ENCODE measurements at places on chromosomes 7 and 10.

DNA sequence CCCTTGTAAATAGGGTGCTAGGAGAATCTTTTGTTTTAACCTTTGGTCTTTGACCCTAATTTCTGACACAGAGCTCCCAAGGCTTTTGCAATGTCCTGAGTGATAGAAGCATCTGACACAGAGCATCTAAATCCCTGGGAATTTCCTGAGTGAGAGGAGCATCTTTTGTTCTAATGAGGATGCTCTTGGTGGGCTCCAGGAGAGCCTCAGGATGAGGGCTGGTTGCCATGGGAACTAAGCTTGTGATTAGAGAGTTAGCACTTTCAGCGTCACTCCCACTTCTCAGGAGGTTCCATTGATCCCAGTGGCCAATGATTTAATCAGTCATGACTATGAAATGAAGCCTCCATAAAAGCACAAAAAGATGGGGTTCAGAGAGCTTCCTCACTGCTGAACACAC, 264.8 kb downstream of the KIF20B start:
- no peak for DNase-seq

- DNase-seq = no peak
These were observed 601.4 kb upstream of the IGFBP3 start for GRCh38 chr7:46522354-46522906.

- DNase-seq = no peak
These were observed 150.3 kb downstream of the LRRTM3 start for GRCh38 chr10:67076144-67076543.

GRCh38 chr7:112292162-112292561, 85.7 kb downstream of the ZNF277 start:
- DNase-seq = no peak

GRCh38 chr7:155562106-155562505, 15.7 kb upstream of the CNPY1 start:
- no peak for DNase-seq

GRCh38 chr10:102538811-102539210, 35.0 kb downstream of the SUFU start:
- no peak for DNase-seq

DNA sequence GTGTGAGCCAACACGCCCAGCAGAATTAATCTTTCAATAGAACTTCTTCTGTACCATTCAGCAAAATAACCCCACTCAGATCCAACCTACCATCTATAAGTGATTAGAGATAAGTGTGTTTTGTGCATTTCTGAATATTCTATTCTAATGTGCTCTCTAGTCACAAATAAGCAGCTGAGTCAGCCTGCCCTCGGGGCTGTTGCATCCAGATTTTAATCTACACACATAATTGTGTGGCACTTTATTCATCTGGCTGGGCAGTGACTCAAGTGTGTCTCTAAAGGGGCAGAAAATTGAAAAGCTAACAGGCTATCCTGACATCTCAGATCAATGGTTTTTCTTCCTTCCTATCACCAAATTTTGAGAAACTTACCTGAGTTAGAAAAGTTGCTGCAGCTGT, 60.3 kb downstream of the PRR15 start:
- no peak for DNase-seq

DNA sequence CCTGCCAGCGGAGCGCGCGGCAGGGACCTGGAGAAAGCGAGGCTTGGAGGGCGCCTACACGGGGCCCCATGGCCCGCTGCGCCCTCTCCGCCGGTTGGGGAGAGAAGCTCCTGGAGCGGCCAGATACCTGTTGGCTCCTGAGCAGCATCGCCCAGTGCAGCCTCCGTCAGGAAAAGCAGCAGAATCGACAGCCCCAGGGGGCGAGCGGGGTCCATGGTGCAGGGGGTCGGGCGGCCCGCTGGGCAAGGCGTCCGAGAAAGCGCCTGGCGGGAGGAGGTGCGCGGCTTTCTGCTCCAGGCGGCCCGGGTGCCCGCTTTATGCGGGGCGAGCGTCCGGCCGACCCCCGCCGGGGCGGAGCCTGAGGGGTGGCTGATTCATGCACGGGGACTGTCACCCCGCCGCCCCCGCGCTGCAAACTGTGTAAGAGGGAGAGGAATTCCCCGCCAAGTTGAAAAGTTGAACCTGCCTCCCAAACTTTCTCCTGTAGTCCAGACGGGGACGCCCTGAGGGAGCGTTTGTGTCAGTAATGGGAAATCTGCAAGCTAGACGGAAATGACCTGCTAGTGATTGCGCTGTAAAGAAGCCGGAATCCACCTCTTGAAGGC, at the start of gene TFPI2:
Gene TFPI2 (minus strand): TSS at position 290 of the 605 bp plus-strand sequence. CDS start 75 bp downstream, at position 215.
- DNase-seq = no peak

GRCh38 chr10:130894471-130894870, 417.1 kb downstream of the TCERG1L start:
- no peak for DNase-seq

GRCh38 chr10:70317943-70318318, 34.1 kb upstream of the NPFFR1 start:
- DNase-seq = no peak

DNA sequence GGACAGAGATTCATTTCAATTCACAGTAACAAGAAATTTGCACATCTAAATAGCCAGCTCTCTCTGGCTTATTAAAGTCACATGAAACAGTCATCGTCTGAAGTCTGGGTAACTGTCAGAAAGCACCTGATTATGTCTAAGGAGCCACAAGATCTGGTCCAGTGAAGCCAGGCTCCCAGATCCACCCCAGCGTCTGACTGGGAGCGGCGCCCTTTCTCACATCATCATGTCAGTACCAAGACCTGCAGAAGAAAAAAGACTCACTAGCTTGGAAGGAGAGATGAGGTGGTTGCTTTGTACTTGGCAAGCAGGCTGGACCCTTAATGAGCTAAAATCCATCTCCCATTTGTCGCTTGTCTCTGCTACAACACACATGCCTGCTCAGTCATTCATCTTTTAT, 58.4 kb downstream of the VOPP1 start:
- no peak for DNase-seq

DNA sequence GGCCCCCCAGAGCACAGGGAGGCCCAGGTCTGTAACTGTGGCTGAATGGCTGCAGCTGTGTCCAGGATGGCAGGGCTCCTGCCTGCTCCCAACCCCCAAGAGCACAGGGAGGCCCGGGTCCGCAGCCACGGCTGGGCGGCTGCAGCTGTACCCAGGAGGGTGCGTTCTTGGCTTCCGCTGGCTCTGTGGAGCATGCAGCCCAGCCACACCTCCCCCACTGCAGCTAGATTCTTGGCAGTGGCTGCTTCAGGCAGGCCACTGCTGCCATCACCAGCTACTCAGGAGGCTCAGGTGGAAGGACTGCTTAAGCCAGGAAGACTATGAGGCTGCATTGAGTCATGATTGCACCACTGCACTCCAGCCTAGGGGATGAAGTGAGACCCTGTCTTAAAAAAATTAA, 27.9 kb downstream of the C7orf25 start:
- DNase-seq = no peak

- peak; percentile 58 for DNase-seq
These were observed 29.1 kb upstream of the LBX1 start for GRCh38 chr10:101258179-101258885.

- DNase-seq = no peak
These were observed 86.2 kb downstream of the GLRX3 start for GRCh38 chr10:130222381-130222780.

DNA sequence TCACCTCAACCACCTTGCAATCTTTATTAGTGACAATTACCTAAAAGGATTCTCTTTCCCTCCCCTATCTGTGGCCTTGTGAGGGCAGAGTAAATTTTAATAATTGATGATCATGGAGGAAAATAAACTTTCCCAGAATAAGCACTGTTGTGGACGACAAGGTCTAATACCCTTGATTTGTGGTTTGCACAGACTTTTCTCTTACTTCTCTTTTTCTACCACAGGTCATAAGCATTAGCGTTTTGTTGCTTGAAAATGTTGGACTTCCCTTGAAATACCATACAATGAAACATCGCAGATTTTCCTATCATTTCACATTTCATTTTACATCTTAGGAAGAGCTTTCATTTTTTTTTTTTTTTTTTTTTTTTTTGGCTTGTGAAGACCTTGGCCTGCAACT, 188.1 kb upstream of the TMEM72 start:
- no peak for DNase-seq

DNA sequence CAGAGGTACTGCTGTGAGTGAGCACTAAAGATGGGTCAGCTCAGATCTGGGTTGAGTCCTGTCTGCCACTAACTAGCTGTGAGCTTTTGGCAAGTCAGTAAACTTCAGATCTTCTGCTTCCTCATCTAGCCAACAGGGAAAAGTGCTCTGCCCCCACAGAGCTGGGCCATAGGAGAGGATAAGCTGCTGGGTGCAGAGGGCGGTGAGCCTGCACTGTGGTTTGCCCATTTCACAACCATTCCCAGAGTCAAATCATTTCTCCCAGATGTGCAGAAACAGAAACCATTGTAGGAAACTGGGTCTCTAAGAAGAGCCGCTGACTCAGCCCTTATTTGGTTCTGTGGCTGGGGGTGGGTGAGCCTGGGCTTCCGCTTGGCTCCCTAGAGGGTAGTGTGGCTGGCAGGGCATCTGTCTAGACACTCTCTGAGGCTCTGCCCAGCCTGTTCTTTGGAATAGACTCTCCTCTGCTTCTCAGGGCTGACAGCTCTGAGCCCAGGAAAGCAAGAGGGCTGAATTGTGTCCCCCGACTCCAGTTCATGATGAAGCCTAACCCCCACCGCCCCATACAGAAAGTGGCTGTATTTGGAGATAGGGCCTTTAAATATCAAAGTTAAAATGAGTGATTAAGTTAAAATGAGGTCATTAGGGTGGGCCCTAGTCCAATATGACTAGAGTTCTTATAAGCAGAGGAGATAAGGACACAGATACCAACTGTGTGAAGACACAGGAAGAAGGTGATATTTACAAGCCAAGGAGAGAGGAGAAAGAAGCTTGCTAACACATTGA, 29.5 kb upstream of the ARHGAP22 start:
- peak; percentile 77 for DNase-seq

DNA sequence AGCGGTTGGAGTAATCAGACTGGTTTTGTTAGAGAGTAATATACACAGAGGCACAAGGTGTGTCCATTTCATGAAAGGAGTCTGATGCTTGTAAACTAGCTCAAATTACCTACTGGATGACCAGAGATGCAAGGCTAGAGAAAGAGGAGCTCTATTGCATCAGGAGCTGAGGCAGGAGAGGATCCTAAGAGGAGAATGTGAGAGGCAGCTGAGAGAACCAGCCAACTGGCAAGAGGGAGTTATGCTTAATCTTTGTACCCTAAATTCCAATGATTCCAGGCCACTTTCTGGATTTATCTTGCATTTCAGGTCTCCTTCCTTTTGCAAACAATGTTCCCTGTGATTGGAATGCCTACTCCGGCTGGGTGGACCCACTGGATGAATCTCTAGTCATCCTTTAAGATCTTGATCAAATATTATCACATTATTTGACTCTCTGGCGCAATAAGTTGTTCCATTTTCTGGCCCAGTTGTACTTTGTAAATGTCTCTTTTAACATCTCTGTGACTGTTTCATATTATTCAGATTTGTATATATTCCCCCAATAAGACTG, 57.5 kb upstream of the PTPN12 start:
- no peak for DNase-seq

- no peak for DNase-seq
These were observed 14.2 kb downstream of the NRP1 start for GRCh38 chr10:33320288-33320687.

DNA sequence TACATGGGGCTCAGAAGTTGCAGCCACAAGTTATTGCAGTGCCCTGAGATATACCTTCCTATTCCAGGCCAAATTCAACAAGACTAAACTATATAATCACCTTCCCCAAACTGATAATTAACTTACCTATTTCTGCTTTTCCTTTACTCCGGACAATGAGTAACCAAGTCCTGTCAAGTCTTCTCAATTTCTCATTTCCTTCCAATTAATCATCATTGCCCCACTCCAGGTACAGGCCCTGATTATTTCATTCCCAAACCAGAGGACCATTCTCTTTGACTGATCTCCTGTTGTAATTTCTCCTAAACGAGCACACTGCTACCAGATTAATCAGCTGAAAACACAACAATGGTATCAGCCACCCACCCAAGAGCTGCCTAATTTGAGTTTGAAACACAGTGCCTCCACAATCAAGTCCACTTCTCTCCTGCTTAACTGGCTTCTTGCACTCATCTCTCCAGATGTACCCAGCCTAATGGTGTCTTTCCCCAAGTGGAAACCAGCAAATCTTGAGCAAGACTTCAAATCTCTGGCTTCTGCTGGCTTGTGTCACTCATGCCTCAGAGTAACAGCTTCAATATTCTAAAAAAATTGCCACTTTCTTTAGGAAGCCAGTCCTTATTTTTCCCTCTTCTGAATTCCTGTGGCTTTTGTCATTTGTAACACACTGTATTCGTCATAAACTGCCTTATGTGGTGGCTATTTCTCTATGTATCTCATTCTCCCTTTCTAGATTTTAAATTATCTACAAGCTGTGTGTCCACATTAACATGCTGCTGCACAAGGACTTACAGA, 89.1 kb downstream of the CDK6 start:
- no peak for DNase-seq

- no peak for DNase-seq
These were observed 40.3 kb upstream of the EFCAB10 start for GRCh38 chr7:105621617-105622016.

GRCh38 chr7:106570948-106571418, 90.0 kb downstream of the CCDC71L start:
- no peak for DNase-seq

DNA sequence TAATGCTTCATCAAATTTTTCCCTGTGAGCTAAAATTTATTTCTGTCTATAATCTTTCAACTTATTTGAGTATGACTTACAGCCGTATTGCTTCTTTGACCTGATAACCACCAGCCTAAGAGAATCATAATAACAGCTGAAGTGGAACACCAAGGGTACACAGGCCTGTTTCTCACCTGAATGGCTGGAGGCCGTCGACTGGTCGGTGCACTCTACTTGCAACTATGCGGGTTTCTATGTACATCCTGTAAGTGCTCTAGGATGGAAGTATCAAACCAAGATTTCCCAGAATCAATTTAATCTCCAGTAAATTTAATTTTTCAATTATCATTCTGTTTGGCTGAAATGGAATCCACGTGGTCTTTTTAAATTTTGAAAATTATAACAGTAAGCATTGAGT, 504.8 kb upstream of the PHF14 start:
- DNase-seq = no peak

- no peak for DNase-seq
These were observed 41.9 kb downstream of the CADPS2 start for GRCh38 chr7:122844191-122844988.

- DNase-seq = no peak
These were observed 303.7 kb downstream of the WDR11 start for GRCh38 chr10:121154846-121155245.

- no peak for DNase-seq
These were observed 22.5 kb downstream of the CAV1 start for GRCh38 chr7:116547347-116547746.

Measured in activated CD4-positive, alpha-beta T cell treated with anti-CD3 and anti-CD28 coated beads, Interleukin-2, amount 50 U/mL, for 16 hours (primary cell).